M059J (cell line): ENCODE measurements at places on chromosomes 2 and 18.
A peak's percentile ranks its signal among the peaks of the same experiment; 100 is the strongest.

DNA sequence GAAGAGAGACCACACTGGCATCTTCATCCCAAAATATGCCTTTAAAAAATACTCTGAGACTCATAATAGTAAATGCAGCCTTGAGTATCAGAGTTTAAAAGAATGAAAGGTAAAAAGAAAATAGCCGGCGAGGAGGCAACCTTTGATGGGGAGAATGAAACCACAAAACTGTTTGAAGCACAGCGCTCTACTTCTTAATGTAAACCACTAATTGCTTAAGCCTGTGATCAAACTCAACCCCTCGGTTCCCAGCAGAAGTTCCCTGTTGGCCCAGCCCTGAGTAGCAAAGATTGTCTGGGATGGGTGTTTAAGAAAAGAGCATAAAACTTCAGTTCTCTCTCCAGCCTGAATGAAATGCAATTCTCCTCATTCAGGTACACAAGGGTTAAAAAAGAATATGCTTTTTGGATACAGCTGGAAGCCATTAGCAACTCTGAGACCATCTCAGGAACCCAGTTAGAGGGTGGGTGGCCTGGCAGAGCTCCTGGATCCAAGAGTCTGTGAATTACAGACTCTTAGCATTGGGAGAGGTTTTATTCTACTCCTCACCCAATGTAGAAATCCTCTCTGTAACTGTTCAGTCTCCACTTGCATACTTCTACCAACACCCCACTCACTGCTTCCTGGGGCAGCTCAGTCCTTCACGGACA is 44.8 kb downstream of the VIT start:
- peak; percentile 46 for DNase-seq

- DNase-seq: no peak
Observed at GRCh38 chr2:233824373-233824772, 30.0 kb downstream of the HJURP start.

DNA sequence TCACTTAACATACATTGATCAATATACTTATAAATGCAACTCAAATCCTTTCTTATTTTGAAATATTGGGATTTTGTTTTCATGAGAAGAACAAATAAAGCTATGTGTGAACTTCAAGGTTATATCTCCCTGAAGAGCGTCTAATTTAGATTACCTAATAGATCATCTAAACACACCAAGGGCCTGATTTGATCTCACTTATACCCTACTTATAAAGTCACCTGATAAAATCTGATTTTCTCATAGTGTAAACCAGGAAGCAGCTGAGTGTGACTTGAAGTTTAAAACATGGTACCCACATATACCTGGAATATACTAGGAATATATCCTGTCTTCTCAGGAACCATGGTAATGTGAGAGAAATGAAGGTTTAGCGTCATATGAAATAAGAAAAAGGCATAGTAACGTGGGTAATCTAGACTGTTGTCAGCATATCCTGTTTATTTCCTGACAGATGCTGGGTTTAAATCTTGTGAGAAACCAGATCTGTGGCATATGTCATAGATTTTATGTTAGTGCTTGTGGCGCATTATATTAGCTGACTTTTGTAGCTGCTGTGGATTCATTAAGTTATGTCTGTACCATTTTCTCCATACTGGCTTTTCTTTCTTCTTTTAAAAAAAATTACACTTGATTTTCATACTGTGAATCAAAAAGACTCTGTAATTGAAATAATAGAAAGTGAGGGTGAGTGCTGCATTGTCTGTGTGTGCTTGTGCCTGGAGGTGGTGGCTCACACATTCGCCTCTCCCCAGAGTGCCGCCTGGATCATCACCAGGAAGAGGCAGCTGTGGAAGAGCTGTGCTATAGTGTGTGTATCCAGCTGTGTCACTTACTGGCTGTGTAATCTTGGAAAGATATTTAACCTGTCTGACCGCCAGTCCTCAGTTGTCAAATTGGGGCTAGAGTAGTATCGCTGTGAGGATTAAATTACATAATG is 164.0 kb downstream of the MYO3B start:
- no peak for DNase-seq

DNA sequence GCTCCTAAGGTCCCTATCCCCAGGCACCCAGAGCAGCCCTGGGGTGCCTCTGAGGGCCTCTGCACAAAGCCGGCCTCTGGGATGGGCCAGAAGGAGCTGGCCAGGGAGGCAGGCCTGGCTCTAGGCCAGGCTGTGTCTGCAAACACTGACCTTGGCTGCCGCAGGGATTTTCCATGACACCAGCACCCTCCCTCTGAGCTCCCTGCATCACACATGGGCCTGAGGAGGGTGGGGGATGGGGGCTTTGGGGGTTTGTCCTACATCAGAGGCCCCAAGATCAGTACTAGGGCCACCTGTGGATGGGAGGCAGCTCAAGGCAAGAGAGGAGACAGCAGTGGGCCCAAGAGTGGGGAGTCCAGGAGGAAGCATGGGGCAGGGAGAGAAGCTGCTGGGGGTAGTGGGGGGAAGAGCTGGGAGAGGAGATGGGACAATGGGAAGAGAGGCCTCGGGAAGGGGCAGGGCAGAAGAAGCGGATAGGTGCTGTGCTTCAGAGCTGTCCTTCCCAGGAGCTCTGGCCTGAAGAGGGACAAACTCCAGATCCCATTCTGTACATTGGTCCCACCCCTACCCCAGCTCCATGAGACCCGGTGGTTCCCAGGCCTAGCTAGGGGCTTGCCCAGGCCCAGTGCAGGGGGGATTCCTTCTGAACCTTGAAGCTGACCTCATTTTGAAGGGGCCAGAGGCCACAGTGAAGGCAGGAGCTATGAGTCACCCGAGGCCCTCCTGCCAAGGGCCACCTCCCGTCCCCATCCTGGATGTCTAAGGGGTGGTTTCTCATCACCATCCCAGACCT is 28.0 kb downstream of the KCNK3 start:
- peak; percentile 93 for DNase-seq

DNA sequence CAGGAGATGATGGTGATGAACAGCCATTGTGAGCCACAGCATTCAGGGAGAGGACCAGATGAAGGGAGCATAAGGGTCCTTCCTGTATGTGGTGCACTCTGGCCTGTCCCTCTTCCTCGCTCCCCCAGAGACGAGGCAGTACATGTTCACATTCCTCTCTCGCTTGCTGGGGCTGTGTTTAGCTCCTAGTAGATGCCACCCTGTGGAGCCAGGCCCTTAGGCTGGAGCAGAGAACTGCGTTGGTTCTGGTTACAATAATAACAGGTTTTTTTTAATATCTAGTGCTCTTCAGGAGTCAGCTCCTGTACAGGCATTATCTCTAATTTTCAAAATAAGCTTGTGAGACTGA is 171.1 kb upstream of the MYT1L start:
- no peak for DNase-seq
